Activated CD4-positive, alpha-beta T cell treated with anti-CD3 and anti-CD28 coated beads for 36 hours (primary cell): ENCODE measurements at places on chromosomes 3 and 15. TPM values are rescaled to one million over a fixed set of nuclear protein-coding genes. Genes with fewer than 3 reads are reported as not detected.

RASGRF1 gene
- total RNA-seq, result not detected

GOLGA6B gene
- total RNA-seq, result not detected

AP3B2 gene
- total RNA-seq, result 0.59 TPM

DNA sequence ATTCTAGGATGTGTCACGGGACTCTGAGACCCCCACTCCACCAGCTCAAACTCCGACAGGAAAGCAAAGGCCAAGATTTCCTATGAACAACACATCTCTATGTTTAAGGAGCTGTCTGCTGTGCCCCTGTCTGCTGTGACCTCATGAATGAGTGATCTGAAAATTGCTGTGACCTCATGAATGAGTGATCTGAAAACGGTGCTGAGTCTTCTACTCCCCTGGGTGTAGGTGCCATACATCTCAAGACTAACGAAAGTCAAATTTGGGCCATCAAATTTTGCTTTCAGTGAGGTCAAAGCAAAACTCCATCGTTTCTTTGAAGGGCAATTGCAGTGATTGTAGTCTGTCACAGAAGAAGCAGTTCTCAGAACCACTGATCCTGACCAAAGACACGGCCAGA lies 24.4 kb downstream of the IL5RA start:
- DNase-seq, result no peak
